NCI-H1048 (cell line): ENCODE measurements at places on chromosomes 11 and 22.

GRCh38 chr11:97537407-97538150, 1147.8 kb downstream of the JRKL start:
- no peak for DNase-seq

- no peak for DNase-seq
Observed at GRCh38 chr11:85464283-85464682, 162.9 kb downstream of the DLG2 start.

- DNase-seq: no peak
Observed at GRCh38 chr11:114091516-114092397, 32.2 kb downstream of the ZBTB16 start.

DNA sequence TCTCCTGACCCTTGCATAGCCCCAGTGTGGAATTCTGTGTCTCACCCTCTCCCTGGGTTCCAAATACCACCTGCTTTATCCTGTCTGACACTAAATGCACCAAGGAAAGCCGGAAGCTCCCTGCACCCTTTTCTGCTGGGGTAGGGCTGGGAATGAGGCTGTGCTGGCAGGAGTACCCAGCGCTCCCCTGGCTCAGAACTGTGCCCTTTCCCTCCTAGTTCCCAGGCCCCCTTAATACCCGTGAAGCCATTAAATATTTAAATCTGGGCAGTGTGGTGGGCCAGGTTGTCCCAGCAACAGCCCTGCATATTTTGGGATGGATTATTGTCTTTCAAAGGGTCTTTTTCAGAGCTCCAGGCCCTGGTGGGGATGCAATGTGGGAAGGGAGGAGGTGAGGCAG, 63.0 kb downstream of the TP53I11 start:
- no peak for DNase-seq

DNA sequence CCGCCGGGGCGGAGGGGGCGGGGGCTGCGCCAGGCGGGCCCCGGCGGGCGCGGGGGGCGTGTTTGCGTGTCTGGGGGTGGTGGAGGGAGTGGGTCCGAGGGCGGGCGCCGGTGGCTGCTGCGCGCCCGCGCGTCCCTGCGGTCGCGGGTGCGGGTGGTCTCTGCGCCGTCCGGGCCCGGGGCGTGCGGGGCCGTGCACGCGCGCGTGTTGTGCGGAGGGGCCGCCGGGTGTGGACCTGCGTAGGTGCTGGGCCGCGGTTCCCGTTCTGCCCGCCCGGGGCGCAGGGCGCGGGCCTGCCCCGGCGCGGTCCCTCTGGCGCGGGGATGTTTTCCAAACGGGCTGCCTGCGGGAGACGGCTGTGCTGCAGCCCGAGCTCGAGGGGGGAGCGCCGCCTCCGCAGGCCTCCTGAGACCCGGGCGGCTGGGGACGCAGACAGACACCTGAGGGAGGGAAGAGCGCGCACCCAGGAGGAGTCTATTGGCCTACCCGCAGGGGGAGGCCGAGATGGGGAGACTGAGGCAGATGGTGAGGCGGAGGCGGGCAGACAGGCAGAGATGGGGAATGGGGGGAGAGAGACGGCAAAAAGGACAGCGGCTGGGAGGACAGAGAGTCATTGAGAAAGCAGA, 442 bp downstream of the PELI3 start:
- no peak for DNase-seq

DNA sequence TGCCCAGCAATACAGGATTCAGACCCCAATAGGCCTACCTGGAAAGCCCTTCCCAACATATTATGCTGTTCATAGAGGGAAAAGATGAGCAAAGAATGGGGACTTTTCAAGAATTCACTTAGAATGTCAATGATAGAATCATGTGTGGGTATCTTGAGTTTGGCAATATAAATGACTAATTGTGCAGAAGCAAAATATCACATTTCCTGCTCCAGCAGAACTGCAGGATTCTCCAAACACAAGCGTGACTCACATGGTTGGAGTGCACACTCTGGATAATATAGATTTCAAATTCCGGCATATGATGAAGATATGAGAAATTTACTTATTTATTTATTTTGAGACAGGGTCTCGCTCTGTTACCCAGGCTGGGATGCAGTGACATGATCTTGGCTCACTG, 12.5 kb upstream of the APOL5 start:
- DNase-seq: no peak

DNA sequence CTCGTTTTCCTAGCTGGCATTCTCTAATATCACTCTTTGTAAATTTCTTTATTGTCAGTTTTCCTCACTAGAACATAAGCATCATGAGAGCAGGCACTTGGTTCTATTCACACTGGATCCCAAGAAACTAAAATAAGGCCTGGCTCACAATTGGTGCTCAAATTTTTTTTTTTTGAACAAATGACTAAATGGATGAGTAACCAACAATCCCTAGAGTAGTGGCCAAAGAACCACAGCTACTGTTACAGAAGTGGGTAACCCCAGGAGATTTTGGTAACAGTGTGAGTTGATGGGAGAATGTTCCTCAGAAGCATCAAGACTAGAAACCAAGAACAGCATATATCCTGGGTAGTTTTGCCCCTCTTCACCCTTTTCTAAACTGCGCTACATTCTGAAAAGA, 572.6 kb downstream of the INSC start:
- DNase-seq: no peak

GRCh38 chr11:63800921-63801320, 12.3 kb upstream of the SPINDOC start:
- DNase-seq: no peak

- DNase-seq: no peak
Observed at GRCh38 chr11:111419181-111419580, 40.1 kb upstream of the POU2AF1 start.

DNA sequence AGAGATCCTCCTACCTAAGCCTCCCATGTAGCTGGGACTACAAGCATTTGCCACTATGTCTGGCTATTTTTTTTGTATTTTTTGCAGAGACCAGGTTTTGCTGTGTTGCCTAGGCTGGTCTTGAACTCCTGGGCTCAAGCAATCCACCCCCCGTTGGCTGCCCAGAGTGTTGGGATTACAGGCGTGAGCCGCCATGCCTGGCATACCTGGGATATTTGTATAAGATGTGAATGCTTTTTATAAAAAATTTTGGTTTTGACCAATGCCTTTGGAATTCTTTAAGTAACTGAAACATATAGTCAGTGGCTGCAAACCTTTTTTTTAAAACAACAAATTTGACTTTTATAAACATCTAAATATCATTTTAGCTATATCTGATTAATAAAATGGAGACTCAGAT, 42.4 kb downstream of the ADAMTS8 start:
- no peak for DNase-seq

- DNase-seq: no peak
Observed at GRCh38 chr22:27086080-27087044, 429.0 kb downstream of the MIAT start.

DNA sequence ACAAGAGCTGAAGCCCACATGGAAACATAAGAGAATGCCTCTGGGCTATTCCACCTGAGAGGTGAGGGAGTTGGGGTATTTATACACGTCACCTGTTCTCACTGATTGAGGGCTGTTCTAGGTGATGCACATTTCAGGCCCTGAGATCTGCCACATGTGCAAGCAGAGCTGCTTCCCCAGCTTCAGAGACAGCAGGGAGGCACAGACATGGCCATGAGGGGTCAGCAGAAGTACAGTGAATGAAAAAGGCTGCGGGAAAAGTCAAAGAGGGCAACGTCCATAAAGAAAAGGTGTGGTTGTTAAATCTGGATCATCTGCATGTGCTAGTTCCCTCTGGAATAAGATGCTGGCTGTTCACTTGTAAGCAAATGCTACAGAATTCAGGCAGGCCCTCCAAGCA, 75.4 kb downstream of the GAB4 start:
- no peak for DNase-seq

GRCh38 chr11:46555267-46556054, 38.4 kb downstream of the AMBRA1 start:
- DNase-seq: no peak

DNA sequence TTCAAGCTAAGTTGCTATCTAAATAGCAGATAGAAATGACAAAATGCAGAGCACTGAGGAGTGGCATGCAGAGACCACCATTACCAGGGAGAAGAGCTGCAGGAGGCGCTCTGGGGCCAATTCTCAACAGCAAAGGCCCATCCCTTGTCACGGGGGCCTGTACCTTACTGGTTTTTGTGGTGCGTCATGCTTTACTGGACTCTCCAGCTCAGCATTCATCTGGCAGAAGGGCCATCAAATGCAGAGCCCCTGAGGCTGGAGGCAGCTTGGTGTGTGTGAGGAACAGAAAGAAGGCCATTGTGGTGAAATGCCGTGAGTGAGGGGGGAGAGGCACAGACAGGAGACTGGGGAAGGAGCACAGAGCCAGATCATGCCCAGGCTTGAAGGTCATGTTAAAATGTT, 56.5 kb upstream of the NAV2 start:
- DNase-seq: no peak

DNA sequence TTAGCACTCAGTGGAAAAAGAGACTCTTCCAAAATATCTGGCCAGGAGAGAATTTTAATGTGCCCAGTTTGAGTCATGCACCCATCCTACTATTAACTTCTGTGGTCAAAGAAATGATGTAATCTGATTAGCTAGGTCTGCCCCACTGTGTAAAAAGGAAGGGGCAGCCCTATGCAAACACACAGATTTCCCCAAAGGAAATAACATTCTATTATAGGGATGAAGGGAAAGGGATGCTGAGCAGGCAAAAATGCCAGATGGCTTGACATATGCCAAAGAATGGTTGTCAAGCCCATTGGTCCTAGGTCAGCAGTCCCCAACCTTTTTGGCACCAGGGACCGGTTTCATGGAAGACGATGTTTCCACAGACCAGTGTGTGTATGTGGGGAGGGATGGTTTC, 43.3 kb upstream of the PAK1 start:
- no peak for DNase-seq

DNA sequence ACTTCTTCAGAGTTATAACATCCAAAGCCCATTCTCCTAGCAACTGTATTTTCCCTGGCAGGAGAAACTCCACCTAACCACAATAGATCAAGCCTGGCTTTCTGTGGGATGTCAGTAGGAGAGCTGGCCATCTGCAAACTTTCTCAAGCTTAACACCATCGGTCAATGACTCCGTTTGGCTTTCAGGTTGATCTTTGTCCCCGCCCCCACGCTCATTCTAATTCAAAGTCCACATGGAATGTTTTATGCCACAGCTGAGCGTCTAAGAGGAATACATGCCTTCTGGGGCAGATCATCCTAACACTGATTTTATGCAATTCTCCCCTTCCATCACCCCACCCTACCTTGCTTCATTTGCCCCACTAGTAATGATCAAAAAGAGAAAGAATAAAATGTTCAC, 4.8 kb downstream of the GVQW3 start:
- DNase-seq: no peak

GRCh38 chr22:35133702-35134380, 67.9 kb downstream of the ISX start:
- DNase-seq: no peak

GRCh38 chr11:44627165-44627789, 61.8 kb downstream of the CD82 start:
- no peak for DNase-seq

GRCh38 chr11:127843483-127844396, 743.6 kb downstream of the ETS1 start:
- DNase-seq: peak; percentile 34
